Cortex of kidney (tissue), 1 donor: ENCODE measurements at places on chromosomes 4 and X.

DNA sequence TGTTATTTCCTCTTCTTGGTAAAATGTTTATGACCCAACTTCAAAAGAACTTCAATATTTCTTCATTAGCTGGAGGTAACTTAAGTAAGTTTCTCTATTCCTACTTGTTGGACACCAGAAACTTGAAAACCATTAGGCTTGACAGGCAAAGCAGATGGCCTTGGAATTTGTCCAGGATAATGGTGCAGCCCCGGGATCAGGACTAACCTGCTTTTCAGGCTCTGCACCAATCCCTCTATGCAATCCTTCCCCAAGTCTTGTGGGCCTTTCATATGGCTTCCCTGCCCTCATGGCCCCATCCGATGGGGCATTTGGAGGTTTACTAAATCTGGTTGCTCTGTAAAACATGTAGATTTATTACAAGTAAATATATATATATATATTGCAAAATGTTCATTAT, 68.5 kb downstream of the SPINK2 start:
- no peak for DNase-seq

DNA sequence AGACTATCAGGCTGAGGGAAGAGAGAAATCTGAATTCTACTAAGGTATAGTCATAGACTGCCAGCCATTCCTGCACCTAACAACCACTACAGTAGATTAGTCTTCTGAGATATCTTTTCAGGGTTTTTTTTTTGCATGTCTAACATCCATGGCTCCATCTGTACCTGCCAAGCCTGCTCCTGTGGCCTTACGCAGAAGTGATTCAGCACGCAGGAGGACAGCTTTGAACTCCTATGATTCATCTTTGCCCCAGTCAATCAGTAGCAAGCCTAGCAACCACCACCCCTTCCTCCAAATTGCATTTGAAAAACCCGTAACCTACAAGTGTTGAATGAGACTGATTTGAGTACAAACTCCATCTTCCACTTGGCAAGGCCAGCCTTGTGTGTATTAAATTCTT, 520.7 kb upstream of the HS3ST1 start:
- DNase-seq, result no peak

GRCh38 chrX:69501429-69501828, 2.7 kb upstream of the NALF2 start:
- DNase-seq, result no peak

DNA sequence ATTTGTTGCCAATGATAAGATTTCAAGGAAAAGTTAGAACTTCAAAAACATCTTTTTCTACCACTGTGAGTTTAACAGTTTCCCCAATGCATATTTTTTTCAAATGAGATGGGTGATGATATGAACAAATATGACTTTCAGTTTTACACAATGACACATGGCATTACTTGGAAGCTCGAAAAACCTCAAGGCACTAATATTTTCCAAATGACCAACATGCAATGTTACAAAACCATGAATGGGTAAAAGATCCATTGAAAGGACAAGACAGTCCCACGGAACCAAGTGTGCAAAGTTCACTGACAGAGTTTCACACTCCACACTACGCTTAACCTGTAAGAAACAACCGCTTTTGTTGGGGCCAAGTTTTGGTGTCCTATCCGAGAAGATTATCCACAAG, 84.5 kb downstream of the CD99L2 start:
- DNase-seq, result no peak

- DNase-seq, result no peak
Observed at GRCh38 chr4:22071749-22072148, 123.2 kb upstream of the KCNIP4 start.

- no peak for DNase-seq
Observed at GRCh38 chrX:154068560-154068959, 29.0 kb downstream of the MECP2 start.

- DNase-seq, result no peak
Observed at GRCh38 chr4:83390944-83391343, 56.3 kb upstream of the HPSE start.

- no peak for DNase-seq
Observed at GRCh38 chr4:8738471-8738931, 133.1 kb downstream of the HMX1 start.

DNA sequence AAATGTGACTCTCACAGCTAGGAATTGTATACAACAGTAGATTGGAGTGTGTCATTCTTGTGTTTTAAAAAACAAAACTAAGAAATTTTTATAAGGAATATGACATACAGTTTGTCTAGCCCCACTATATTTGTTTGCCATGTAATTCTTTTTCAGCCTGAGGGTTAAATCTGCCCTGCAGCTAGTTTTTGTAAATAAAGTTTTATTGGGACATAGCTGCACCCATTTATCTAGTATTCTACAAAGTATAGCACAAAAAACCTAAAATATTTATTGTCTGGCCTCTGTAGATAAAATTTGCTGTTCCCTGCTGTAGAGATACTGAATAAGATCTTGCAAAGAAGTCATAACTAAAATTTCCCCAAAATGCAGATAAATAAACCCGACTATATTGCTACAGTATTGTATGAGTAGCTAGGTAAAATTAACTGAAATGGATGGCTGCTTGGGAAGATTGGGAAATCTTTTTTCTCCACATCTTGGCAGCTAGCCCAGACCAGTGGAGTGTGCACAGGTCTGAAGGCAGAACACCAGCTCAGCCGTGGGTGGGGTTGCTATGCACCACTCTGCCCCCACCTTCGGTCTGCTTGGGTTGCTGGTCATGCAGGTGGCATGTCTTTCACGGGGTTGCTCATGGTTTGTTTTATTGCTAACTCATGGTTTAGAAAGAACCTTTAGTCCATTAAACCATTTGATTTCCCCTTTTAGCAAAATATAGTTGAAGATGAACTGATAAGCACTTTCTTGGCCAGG, 127.9 kb downstream of the KLHL8 start:
- no peak for DNase-seq

- no peak for DNase-seq
Observed at GRCh38 chrX:37817579-37817978, 29.8 kb downstream of the DYNLT3 start.

- DNase-seq, result no peak
Observed at GRCh38 chr4:153976954-153977353, 188.1 kb upstream of the SFRP2 start.

DNA sequence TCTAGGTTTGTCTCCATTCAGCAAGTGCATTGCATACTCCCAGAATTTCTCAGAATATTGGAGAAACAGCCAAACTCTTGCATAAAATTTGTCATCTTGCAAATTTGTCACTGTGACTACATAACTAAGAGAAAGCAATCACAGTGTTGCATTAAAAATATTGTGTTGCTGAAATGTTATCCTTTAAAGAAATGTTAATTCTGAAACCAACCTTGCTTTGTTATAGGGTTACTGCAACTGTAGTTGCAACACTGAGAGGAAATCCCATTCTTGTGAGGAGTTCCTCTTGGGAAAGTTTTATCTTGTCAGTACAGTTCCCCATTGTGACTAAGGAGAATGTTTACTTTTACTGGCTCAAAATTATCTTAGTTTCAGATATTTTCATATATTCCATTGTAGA, 20.9 kb downstream of the CYBB start:
- no peak for DNase-seq

- DNase-seq, result no peak
Observed at GRCh38 chr4:76691807-76692582, 205.9 kb downstream of the SOWAHB start.

DNA sequence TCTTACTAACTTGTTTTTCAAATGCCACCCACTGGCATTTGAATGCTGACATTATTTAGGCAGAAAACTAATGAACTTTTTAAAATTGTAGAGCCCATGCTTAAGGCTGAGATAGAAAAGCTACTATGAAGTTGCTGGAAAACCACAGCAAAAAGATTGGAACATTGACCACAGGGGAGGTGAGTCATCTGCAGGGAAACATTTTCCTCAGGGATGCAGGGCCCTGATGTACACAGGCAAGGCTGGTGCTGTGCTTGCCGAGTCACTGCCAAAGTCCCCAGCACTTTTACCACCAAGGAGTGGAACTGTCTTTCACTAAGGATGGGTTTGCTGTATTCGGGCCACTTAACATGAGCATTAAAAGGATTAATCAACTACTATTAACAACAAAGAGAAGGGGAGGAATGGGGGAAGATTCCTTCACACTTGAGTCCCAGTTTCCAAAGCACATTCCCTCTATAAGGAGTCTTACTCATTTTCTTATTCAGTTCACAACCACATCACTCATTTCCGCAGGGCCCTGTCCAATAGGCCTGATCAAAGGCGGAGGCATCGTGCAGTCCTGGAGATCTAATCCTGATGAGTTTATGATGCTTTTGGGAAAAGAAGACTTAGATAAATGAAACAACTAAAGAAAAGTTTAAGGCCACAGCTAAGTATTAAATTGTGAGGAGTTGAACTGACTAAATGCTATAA, 202.9 kb upstream of the NPY2R start:
- DNase-seq, result no peak

DNA sequence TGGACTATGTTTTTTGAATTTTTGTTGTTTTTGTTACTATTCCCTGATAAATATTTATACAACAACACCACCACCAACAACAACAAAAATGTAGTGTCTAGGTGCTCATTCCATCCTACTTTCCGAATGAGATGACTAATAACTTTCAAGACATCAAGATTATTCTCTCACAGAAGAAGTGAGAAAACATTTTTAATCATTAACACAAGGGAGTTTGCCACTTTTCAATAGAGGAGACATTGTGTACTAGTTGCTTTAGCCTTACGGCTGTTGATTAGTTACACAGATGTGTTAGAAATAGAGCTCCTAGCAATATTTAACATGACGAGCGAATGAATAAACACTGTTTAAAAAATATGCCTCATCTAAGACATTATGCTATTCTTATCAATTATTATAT, 898.8 kb downstream of the C4orf33 start:
- no peak for DNase-seq

DNA sequence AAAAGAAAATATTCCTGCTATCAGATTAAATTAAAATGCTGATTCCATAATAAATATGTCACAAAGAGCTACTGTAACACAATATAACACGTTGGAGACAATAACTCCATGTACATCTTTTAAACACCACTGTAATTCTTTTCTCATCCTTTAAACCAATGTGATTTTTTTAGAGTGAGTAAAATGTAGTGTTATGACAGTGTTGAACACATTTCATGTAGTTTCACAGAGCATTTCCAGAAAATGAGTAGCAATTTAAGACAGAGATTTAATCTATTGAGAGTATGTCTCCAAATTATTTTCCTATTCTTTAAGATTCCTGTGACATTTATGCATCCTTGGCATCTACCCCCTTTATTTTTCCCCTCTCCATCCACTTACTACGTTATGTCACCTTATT, 17.1 kb upstream of the PRRG1 start:
- no peak for DNase-seq

GRCh38 chrX:3379111-3379510, 32.7 kb upstream of the MXRA5 start:
- DNase-seq, result no peak

GRCh38 chr4:37667197-37668100, 18.7 kb downstream of the RELL1 start:
- DNase-seq, result no peak

GRCh38 chr4:31530555-31530954, 810.4 kb downstream of the PCDH7 start:
- DNase-seq, result no peak

- no peak for DNase-seq
Observed at GRCh38 chr4:18319431-18319830, 297.9 kb upstream of the LCORL start.

DNA sequence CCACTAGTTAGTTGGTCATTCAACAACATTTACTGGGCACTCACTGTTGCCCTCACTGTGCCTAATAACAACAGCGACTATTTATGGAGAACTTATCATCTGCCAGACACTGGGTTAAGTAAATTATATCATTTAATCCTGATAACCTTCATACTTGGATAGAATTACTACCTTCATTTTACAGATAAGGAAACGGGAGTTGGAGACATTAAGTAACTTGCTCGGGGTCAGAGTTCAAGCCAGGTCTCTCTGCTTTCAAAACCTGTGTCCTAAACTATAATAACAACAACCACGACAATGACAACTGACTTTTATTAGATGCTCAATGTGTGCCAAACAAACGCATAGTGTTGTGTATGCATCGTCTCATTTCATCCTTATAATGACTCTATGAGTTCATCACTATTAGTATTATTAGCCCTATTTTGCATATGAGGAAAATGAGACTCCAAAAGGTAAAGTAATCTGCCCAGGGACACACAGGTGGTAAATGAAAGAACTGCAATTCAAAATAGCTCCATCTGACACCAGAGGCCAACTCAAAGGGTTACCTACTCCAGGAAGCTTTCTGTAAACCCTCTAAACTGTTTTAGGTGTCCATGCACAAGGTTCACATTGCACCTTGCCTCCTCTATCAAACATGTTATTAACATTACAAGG, 98.4 kb upstream of the ACSL4 start:
- DNase-seq, result no peak

DNA sequence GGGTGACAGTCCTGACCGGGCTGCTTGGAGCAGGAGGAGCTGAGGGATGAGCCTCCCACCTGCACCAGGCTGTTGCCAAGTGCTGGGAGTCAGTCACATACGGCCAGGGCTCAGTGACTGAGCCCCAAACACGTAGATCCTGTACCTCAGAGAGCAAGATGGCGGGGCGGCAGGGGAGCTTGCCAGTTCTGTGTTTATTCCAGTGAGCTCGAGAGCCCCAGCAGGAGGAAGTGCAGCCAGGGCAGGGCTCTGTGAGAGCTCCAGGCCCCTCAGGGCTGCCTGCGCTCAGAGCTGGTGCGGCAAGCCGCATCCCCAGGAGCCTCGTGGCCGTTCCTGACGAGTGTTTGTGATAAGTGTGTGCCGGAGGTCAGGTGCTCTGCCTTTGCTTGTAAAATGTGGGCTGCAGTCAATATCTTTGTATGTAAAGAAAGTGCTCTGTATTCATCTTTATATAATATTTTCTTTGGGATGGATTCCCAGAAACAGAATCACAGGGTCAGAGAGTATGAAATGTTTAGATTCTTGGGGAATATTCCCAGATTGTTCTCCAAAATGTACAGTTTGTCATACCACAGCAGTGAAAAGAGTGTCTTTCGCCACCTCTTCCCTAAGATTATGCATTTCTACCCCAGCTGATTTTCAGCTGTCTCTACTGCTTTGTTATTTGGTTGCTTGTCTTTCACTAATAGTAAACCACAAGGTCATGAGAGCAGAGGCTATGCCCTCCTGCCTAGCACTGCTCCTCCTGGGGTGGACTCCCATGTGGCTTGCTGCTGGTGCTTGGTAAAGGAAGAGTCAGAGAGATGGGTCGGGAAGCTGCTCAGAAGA, 50.3 kb downstream of the NELFA start:
- DNase-seq, result no peak

DNA sequence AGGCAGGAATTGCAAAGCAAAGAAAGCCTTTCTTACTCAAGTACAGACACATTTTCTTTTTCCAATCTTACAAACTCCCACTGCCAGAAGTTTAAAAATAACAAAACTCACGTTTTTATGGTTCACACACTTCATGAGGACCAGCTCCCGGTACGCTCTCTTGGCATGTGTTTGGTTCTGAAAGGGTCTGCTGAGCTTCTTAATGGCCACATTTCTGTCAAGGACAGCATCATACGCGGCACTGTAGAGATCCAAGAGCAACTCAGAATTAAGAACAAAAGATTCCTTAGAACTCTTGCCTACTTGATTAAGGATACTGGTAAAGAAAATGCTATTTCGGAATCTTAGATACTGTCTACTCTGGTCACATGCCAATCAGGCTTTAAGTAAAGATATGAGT, 252.7 kb downstream of the MAPK10 start:
- no peak for DNase-seq
